ENCODE measurements at places on chromosomes 16 and 17.

- DNase-seq, result no peak
Observed at GRCh38 chr17:82677353-82677925, 21.1 kb downstream of the RAB40B start.

DNA sequence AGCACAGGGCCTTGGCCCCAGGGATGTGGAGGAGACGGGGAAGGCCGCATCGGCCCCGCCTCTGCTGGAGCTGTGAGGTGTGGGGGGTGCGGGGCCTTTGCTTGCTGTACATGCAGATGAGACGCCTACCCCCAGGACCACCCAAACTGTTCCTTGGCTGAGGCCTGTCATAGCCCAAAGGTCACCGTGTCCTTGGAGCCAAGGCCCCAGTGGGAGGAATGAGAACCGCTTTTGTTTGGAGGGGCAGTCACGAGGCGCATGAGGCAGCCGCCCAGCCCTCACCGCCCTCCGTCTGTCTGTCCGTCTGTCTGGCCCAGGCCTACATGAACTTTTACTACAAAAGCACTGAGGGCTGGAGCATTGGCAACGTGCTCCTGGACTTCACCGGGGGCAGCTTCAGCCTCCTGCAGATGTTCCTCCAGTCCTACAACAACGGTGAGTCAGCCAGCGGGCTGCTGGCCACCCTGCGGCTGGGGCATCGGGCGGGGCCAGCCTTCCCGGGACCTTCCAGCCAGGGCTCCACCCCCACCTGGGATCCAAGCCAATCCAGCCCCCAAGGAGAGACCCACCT, 8.8 kb downstream of the TAX1BP3 start:
- DNase-seq, result no peak

- no peak for DNase-seq
Observed at GRCh38 chr16:67201411-67202345, 2.7 kb downstream of the ELMO3 start.

DNA sequence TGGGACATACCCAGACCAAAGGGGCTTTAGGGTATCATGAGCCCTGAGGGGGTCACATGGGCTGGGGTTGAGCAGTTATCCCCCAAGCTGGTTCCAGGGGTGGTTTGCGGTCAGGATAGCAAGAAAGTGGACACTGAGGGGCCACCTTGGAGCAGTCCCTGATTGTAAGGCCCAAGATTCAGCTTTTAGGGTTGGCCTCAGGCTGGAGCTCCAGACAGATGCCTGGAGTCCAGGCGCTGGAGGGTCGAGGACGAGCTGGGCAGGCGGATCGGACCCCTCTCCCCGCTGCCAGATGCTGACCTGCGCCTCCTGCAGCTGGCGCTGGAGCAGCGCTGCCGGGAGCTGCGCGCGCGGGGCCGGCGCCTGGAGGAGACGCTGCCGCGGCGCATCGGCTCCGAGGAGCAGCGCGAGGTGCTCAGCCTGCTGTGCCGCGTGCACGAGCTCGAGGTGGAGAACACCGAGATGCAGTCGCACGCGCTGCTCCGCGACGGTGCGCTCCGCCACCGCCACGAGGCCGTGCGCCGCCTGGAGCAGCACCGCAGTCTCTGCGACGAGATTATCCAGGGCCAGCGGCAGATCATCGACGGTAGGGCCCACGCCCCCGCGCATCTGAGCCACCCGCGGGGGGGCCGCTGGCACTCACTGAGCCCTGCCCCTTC, 10.0 kb downstream of the BTBD17 start:
- no peak for DNase-seq

- DNase-seq, result peak; percentile 29
Observed at GRCh38 chr17:21039839-21040575, 2.8 kb downstream of the USP22 start.

DNA sequence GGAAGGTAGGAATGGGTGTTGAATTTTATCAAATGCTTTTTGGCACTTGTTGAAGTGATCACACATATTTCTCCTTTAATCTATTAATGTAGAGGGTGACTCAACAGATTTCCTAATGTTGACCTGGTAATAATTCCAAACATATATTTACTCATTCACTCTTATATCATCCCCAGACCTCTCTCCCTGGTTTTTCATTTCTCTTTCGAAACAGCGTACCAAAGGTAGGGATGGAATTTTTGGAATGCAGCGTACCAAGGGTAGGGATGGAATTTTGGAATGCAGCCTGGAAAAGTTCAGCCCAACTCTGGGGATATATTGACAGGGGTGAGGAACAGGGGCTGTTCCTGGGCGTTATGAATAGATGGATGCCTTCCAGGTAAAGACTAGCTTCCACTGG, 7.3 kb downstream of the KIF18B start:
- no peak for DNase-seq

DNA sequence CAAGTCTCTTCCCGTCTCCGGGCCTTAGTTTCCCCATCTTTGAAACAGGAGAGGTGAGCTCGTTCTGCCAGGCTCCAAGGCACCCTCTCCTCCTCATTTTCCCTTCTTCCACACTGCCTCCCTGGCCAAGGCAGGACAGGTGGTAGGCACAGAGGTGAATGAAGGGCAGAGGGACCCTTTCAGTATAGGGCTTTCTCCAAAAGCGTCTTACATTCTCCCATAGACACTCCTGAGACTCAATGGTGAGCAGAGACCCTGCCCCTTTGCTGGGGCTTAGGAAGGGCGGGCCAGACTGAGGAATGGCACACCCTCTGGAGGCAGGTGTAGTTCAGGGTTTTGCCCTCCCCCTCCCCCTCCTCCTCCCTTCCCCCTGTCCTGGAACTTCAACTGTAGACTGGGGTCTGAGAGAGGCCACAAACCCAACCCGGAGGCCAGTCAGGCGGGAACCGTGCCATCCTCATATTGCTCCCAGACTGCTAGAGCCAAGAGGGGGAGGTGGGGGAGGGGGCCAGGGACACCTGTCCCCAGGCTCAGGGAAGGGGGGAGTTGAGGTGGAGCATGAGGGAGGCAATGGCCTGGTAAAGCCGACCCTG, 1.9 kb downstream of the PLEKHH3 start:
- DNase-seq, result no peak

DNA sequence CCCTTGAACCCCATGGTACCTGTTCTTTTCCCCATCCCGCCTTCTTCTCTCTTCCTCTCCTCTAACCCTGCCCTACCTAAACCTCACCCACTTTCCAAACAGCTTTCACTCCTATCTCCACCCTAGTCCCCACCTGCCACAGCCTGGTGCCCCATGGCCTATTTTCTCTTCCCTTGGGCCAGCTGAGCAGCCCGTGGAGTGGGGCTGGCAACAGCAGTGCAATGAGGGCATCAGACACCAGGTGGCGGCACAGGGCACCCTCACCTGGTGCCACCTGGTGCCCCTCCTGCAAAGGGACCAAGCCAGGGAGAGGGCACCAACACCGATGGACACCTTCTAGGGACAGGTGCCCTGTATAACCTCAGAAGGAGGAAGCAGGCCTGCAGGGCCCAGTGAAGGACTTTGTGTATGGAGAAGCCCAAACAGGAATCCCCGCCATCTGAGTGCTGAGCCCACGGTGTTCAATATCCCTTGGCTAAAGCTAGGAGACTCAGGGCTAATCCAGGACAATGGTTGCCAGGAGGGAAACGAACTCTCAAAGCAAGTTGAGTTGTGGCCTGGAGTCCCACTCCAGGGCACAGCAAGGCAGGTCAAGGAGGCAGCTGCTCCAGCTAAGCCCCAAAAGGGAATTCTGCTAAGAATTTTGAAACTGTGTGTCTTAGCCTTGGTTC, 4.0 kb upstream of the ABCC3 start:
- peak; percentile 70 for DNase-seq

GRCh38 chr16:54459509-54460262, 173.1 kb upstream of the IRX3 start:
- DNase-seq, result no peak

DNA sequence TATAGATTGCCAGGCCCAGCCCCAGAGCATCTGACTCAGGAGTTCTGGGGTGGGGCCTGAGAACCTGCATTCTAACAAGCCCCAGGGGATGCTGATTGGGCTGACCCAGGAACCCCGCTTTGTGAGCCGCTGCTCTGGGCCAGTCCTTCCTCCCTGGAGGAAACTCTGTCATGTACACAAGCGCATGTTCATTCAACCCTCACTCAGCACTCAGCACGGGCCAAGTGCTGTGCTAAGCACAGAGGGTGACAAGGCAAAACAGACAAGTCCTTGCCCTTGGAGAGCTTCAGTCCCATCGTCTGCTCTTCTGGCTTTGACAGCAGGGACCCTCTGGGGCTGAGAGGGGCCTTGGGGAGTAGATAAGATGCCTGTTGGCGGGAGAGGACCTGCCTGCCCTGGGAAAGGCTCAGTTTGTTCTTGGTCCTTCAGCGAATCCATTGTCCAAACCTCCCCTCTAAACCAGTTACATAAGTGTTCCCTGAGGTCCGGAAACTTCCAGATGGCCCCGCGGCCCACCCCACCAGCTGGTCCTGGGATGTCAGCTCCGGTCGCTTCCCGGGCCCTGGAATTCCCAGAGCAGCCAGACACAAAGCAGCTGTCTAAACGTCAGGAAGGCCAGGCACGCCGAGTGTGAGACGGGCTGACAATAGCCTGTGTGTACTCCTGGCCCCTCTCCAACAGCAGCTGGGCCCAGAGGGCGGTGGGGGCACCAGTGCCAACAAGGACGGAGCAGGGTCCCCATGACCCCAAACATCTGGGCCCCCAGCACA, 88.8 kb downstream of the ZDHHC7 start:
- DNase-seq, result no peak

GRCh38 chr16:75256696-75257343, 5.4 kb upstream of the BCAR1 start:
- no peak for DNase-seq

GRCh38 chr16:76524356-76524755, 247.2 kb downstream of the CNTNAP4 start:
- DNase-seq, result no peak

DNA sequence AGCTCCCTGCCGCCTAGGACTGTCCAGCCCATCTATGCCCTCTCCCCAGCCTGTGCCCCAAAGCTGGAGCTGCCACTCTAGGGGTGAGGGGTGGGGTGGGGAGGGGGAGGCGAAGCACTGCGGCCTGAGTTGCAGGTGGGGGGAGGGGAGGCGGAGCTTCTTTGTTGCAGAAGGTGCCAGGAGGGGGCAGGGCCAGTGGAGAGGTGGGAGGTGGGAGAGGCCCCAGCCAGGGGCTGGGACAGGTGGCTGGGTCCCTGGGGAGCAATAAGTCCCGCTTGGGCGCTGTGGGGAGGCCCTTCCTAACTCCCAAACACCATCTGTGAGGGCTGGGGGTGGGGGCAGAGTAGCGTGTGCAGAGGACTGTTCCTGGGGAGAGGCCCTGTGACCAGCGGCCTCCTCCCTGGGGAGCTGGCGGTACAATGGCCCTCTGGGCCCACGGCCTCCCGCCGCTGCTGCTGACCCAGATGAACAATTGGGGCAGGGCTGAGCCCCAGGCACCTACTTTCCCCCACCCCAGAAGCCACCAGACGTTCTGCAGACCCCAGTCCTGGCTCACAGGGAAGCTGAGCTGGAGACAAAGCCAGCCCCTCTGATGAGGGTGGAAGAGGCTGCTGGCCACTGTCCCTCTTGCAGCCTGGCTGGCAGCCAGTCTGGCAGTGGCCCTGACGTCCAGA, 2.2 kb upstream of the NTN3 start:
- DNase-seq, result no peak

GRCh38 chr17:47812146-47812920, 9.3 kb downstream of the OSBPL7 start:
- no peak for DNase-seq

DNA sequence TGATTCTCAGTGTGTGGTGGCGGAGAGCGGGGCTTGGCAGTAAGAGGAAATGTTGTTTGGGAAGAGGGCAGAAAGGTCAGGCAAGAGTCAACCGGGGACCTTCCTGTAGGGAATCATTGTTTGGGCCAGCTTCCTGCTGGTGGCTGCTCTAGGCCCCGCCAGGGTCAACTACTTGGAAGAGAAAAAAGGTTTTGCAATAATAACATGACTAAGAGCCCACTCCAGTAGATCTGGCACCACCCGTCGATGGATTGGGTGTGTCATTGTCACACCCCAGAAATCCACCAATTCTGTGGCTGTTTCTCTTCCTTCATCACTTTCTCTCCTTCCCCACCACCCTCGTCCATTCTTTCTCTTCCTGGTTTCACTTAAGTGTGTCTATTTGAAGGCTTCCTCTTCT, 4.2 kb upstream of the KRT24 start:
- DNase-seq, result no peak

DNA sequence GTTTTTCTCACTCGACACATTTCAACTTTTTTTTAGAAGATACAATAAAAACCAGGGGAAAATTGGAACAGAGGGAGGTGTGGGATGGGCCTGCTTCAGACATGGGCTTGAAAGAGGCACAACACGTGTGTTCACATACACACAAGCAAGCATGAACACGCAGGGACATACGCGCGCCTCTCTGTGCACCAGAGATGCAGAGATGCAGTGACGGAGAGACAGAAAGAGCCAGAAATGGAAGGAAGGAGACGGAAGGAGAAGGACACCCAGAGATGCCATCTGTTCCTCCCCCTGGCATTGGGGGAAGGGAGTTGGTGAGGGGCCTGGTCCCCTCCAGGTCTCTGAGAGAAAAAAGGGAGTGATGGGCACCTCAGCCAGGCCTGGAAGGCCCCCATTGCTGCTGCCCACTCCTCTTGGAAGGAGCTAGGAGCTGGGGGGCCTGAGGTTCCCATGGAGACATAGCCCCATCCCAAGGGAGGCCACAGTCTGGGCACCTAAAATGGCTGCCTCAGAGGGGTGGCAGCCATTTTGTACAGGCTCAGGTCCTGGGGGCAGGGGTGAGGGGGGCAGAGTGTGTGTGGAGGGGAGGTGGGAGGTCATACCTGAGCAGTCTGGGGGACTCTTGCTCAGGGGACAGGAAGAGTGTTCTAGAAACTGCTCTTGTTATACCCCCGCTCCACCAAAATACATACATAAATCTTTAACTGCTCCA, 3.8 kb upstream of the NEUROD2 start:
- no peak for DNase-seq

DNA sequence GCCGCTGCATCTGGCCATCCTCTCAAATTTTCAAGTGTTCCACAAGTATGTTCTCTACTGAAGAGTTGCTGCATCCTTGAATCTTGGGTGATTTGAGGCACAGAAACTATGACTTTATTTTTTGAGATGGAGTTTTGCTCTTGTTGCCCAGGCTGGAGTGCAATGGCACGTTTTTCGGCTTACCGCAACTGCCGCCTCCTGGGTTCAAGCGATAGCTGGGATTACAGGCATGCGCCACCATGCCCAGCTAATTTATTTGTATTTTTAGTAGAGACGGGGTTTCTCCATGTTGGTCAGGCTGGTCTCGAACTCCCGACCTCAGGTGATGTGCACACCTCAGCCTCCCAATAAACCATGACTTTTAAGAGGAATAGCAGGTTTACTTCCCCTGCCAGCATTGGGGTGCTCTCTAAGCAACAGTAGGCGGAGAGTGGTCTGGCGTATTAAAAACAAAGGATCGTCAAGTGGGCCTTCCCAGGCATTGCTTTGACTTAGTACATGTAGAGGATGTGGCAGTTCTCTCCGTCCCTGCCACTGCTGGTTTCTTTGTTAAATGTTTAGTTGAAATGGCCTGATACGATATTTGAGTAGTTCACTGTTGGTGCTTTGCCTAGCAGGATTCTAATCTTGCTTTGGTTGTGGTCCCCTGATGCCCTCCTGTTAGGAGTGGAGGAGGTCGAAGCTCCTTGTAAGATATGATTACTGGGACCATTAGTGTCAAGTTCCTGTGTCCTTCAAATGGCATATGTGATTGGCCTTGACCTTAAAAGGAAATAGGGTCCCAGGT, 9.5 kb downstream of the PYCARD start:
- no peak for DNase-seq

GRCh38 chr16:84427553-84427952, 59.2 kb downstream of the ATP2C2 start:
- DNase-seq, result no peak

Data from CD4-positive, alpha-beta T cell treated with Interleukin-17A for 4 hours (primary cell).